ENCODE measurements at places on chromosomes 5 and 9.

- DNase-seq, result no peak
These were observed 33.9 kb downstream of the OLFML2A start for GRCh38 chr9:124810663-124811355.

DNA sequence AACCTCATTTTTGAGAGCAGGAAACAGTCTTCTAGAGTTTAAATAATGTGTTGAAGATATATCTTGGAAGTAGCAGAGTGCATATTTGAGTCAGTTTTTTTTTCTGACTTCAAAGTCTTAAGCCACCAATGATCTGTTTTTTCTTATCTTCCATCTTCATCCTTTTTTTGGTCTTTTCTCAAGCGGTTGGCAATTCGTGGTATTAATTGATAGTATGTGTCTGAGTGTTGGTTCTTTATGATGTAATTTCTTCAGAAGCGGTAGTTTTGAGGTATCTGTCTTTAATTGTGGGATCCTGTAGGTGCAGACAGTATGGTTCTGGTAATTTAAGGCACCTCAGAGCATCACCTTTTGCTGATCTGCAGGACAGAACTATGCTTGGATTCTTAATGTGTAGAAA lies 3.9 kb downstream of the CSNK1G3 start:
- no peak for DNase-seq

- no peak for DNase-seq
These were observed 516.5 kb downstream of the DNAH5 start for GRCh38 chr5:13427827-13428557.

GRCh38 chr9:75866273-75866871 lies 24.1 kb upstream of the PCSK5 start:
- no peak for DNase-seq

DNA sequence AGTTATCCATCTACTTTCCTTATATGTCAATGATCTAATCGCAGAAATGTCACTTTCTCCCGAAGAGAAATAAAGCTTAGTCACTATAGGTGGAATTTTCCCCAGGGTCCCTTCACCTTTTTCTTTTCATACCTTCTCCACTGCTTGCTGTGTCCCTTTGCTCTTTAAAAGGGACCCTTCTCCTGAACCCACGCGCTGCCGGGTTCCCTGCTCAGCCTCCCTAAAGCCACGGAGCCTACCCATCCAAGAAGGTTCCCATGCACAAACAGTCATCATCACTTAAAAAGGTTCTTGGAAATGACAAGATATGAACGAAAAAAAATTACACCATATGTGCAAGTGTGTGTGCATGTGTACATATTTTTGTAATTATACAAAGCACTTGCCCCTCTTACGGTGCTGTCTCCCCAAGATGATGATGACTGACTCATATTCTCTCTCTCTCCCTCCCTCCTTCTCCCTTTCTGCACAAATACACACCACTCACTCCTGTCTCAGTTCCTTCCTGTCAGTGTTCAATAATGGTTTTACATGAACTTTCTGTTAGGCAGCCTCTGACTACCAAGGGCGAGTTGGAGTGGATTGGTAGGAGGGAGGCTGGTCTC lies 1.5 kb upstream of the PTPRD start:
- DNase-seq, result no peak

GRCh38 chr9:29062446-29062845 lies 1489.2 kb upstream of the C9orf72 start:
- DNase-seq, result no peak

- no peak for DNase-seq
These were observed 149.7 kb upstream of the ADCY2 start for GRCh38 chr5:7246287-7246686.

DNA sequence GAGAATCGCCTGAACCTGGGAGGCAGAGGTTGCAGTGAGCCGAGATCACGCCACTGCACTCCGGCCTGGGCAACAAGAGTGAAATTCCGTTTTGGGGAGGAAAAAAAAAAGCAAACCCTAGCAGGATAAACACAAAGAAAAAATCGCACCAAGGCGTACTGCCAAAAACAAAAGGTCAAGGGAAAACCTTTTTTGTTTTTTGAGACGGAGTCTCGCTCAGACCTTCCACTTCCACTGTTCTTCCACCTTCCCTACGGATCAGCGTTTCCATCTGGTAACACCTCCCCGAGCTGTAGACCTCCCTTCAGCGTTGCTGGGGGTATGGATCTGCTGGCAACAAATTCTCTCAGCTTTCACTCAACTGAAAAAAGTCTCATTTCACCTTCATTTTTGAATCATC lies 20.1 kb upstream of the FCN2 start:
- DNase-seq, result no peak

GRCh38 chr9:105295201-105295550 lies 50.7 kb downstream of the SLC44A1 start:
- DNase-seq, result no peak

GRCh38 chr5:141812512-141812911 lies 65.7 kb downstream of the PCDH1 start:
- no peak for DNase-seq

DNA sequence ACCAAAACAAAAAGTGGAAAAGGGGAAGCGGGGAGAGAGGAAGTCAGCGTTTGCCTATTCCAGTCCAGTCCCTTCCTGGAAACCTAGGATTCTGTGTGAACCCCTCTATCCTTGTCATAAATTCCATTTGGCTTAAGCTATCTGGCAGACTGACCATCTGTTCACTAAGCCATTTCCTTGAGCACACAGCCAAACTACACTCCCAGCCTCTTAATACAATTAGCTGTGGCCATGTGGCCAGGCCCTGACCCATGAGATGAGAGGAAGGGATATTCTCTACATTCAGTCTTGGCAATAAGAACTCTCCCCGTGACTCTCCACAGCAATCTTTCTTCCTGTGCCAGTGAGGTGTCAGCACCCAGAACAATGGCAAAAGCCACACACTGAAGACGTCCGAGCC lies 424.8 kb downstream of the TLE1 start:
- DNase-seq, result no peak

GRCh38 chr5:36651761-36652685 lies 45.6 kb downstream of the SLC1A3 start:
- no peak for DNase-seq

GRCh38 chr9:113999256-114000062 lies 78.6 kb downstream of the AMBP start:
- no peak for DNase-seq

DNA sequence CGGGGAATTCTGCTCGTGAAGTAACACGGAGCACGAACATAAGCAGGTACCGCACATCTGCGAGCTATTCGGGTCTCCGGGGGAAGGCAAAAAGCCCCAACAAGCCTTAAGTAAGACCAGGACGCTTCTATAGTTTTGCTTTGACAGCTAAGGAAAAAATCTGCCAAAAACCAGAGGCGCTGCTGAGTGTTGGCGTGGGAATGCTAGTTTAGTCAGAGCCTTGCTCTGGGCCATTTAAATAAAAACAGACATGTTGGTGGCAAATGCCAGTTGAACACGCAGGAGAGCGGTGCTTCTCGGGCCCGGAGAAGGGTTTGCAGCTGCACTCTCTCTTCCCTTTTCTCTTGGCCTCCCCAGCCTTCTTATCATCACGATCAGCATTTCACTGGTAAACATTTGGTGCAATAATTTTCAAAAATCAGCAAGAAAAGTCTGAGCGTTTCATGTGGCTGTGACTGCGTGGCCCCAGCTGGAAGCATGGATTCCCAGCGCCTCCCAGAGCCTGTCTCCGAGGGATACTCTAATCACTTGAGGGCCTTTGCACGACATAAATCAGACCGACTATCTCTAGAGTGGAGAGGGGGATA lies 6.4 kb upstream of the NOTCH1 start:
- DNase-seq, result no peak

- DNase-seq, result no peak
These were observed 1.3 kb upstream of the PDLIM4 start for GRCh38 chr5:132256086-132256782.

GRCh38 chr5:129609710-129610109 lies 138.2 kb upstream of the MINAR2 start:
- DNase-seq, result no peak

DNA sequence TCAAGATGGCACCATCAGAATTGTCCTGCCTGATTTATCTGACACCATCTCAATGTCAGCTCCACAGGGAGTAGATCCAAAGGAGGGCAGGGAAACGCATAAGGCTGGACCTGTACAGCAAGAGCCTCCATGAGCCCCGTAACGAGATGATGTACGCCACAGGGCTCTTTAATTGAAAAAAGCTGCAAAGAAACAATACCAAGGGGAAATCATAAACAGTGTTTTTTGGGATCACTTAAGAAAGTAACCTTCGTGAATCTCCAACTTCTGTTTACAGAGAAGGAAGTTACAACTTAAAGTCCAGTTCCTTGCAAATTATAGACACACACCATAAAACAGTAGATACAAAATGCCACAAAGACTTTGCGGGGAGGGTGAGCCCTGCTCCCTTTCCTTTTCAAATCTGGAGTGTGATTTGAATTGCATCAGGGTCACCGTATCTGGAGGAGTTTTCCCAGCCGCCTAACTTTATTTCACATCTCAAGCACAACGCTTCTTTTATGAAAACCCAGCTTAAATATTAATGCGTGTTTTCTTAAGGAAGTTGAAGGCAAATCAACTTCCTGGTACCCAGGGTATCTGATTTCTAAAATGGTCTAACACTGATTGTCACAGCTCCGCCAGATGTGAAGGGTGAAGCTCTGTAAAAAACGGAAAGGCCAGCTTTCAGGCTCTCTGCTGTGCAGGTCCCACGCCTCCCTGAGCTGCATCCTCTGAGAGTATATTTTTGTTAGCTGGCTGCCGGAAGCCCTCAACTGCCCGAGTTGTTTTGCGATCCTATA lies 88.9 kb downstream of the EBF1 start:
- no peak for DNase-seq

- no peak for DNase-seq
These were observed 44.0 kb downstream of the GGTA1 start for GRCh38 chr9:121455527-121456239.

DNA sequence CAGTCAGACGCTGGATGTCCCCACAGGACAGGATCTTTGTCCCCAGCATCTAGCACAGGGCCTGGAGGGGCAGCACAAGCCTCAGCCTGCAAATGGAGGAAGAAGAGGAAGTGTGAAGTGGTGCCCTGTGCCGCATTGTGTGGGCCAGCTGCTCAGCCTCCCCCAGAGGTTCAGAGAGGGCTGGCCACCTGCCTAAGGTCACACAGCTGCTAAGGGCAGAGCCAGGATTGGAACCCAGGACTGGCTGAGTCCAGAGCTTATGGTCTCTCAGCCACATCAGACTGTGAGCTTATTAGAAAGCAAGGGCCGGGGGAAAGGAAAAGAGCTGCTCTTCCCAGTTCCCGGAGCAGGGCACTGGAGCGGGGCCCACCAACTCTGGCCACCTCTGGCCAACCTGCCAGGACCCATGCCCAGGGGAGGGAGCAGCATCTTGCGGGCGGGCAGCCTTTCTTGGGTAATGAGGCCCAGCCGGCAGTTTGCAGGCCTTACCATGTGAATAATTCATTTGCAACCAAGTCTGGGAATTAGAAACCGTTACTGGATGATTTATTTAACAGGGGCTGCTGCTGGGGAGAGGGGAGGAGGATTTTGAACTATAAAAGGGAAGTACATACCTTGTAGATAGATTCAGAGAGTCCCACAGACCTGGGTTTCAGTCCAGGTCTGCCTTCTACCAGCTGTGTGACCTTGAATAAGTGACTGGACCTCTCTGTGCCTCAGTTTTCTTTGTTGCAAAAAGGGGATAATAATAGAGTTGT lies 11.6 kb upstream of the CRB2 start:
- DNase-seq, result no peak

GRCh38 chr5:91146905-91147600 lies 236.1 kb downstream of the ARRDC3 start:
- no peak for DNase-seq

- DNase-seq, result no peak
These were observed 3.0 kb upstream of the UBE2R2 start for GRCh38 chr9:33813712-33814641.

GRCh38 chr9:4111233-4112008 lies 188.4 kb downstream of the GLIS3 start:
- no peak for DNase-seq

GRCh38 chr9:105656131-105656921 lies 5.9 kb upstream of the TAL2 start:
- DNase-seq, result no peak

DNA sequence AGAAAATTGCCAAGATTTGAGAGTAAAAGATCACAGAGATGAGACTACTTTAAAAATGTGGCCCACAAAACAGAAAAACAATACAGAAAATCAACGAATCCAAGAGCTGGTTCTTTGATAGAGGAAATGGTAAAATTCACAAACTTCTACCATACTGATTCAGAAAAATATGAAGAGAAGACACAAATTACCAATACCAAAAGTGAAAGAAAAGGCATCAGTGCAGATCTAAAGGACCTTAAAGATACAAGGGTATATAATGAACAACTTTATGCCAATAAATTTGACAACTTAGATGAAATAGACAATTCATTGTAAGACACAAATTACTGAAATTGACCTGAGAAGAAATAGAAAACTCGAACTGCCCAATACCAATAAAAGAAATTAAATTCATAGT lies 24.4 kb upstream of the SLC1A1 start:
- DNase-seq, result no peak

DNA sequence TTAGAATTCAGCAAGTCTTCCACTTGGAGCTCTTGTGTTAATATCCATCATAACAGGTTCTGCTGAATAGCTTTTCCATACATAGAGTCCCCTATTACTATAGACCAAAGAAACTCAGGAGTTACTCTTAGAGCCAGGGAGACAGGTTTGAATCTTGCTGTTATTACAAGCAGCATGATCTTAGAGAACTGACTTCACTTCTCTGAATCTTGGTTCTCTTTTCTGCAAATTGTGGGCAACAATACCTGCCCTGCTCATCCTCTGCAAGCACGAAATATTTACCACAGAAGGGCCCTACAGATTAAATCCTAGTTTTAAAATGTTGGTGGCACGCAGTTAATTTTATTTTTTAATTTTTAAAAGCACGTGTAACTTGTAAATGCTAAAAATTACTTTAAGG lies 111.7 kb downstream of the TLR4 start:
- DNase-seq, result no peak

DNA sequence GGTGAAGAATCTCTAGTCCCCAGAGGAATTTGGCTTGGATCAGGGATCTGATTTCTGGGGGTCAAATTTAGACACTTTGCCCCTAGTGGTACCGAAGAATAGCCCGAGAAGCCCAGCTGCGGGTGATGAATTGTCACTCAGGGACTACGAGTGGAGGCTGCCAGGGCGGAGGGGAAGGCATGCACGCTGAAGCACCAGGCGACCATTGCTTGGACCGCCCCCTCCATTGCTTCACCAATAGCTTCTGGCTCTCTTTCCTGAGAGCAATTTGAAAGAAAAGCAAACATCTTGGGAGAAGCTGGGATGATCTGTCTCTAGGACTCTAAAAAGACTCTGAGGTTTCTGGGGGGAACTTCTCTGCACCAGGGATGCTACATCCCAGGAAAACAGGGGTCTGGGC lies 137.6 kb downstream of the CRB2 start:
- DNase-seq, result no peak

GRCh38 chr5:120388016-120388781 lies 75.9 kb upstream of the PRR16 start:
- no peak for DNase-seq

- no peak for DNase-seq
These were observed 61.8 kb upstream of the SLC30A5 start for GRCh38 chr5:69032009-69032408.
